Osteoblast (primary cell): ENCODE measurements at places on chromosomes 5 and 9. TPM values are rescaled to one million over a fixed set of nuclear protein-coding genes. Genes with fewer than 3 reads are reported as not detected.

DNA sequence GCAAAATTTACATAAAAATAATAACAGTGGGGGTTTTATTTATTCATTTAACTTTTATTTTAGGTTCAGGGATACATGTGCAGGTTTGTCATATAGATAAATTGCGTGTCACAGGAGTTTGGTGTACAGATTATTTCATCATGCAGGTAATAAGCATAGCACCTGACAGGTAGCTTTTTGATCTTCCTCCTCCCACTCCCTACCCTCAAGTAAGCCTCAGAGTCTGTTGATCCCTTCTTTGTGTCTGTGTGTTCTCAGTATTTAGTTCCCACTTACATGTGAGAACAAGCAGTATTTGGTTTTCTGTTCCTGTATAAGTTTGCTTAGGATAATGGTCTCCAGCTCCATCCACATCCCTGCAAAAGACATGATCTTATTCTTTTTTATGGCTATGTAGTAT is 240.3 kb downstream of the KIAA0825 start:
- no peaks in the 10 kb centered on the region for H3K4me1 ChIP-seq
- no peak for DNase-seq
- no peak overlapping the region for H3K4me3 ChIP-seq
- H3K36me3 ChIP-seq: no peaks in the 10 kb centered on the region
- no peak overlapping the region for H3K27ac ChIP-seq

GRCh38 chr9:116084497-116084896 is 69.1 kb upstream of the PAPPA start:
- peaks cover 15% of the 10 kb centered on the region for H3K4me1 ChIP-seq
- no peak overlapping the region for H3K27ac ChIP-seq
- DNase-seq: no peak
- no peaks in the 10 kb centered on the region for H3K27me3 ChIP-seq
- H3K4me3 ChIP-seq: no peak overlapping the region

GRCh38 chr5:10286162-10286861 is 21.4 kb downstream of the CMBL start:
- H3K36me3 ChIP-seq: peaks cover 11% of the 10 kb centered on the region
- H3K27me3 ChIP-seq: no peaks in the 10 kb centered on the region
- DNase-seq: no peak
- H3K4me1 ChIP-seq: no peaks in the 10 kb centered on the region
- no peak overlapping the region for H3K27ac ChIP-seq

Gene MSX2
- 1.5 and 2.2 TPM in 2 replicates for total RNA-seq

GRCh38 chr5:54738118-54738972 is 220.8 kb downstream of the SNX18 start:
- no peak overlapping the region for H3K4me3 ChIP-seq
- no peak for DNase-seq
- no peaks in the 10 kb centered on the region for H3K36me3 ChIP-seq

DNA sequence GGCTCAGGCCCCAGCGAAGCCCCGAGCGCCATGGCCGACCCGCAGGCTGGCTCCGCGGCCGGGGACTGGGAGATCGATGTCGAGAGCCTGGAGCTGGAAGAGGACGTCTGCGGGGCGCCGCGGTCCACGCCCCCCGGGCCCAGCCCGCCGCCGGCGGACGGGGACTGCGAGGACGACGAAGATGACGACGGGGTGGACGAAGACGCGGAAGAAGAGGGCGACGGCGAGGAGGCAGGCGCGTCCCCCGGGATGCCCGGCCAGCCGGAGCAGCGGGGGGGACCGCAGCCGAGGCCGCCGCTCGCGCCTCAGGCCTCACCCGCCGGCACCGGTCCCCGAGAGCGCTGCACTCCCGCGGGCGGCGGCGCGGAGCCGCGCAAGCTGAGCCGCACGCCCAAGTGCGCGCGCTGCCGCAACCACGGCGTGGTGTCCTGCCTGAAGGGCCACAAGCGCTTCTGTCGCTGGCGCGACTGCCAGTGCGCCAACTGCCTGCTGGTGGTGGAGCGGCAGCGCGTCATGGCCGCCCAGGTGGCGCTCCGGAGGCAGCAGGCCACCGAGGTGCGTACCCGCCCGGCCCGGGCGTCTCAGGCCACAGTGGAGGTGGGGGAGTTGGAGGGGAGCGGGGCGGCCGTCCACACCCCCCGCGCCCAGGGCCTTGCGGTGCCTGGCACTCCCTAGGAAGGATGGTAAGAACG is 1.6 kb downstream of the DMRT2 start:
- H3K27ac ChIP-seq: no peak overlapping the region
- peak overlapping the region; percentile 37 for H3K4me3 ChIP-seq
- H3K4me1 ChIP-seq: no peaks in the 10 kb centered on the region
- no peaks in the 10 kb centered on the region for H3K27me3 ChIP-seq
- H3K36me3 ChIP-seq: no peaks in the 10 kb centered on the region

- peaks cover 47% of the 10 kb centered on the region for H3K4me1 ChIP-seq
- H3K27me3 ChIP-seq: no peaks in the 10 kb centered on the region
- H3K36me3 ChIP-seq: no peaks in the 10 kb centered on the region
- DNase-seq: peak; percentile 99
- H3K4me3 ChIP-seq: peak overlapping the region; percentile 55
- peak overlapping the region; percentile 71 for H3K27ac ChIP-seq
Measured at GRCh38 chr9:130183133-130183762, 11.0 kb downstream of the NCS1 start.

Gene SH2D3C
- 0.29 and 0.36 TPM in 2 replicates for total RNA-seq

GRCh38 chr5:175772747-175773533 is 98.4 kb upstream of the CPLX2 start:
- no peaks in the 10 kb centered on the region for H3K36me3 ChIP-seq
- H3K27ac ChIP-seq: no peak overlapping the region
- no peak overlapping the region for H3K4me3 ChIP-seq
- DNase-seq: peak; percentile 54
- no peaks in the 10 kb centered on the region for H3K4me1 ChIP-seq
- H3K27me3 ChIP-seq: no peaks in the 10 kb centered on the region

GRCh38 chr5:141504216-141504615 is 15.3 kb downstream of the PCDHGC5 start:
- peaks cover 21% of the 10 kb centered on the region for H3K4me1 ChIP-seq
- H3K27me3 ChIP-seq: no peaks in the 10 kb centered on the region
- no peak for DNase-seq
- no peak overlapping the region for H3K4me3 ChIP-seq

GRCh38 chr5:112275671-112276070 is 143.4 kb downstream of the EPB41L4A start:
- no peak for DNase-seq
- no peaks in the 10 kb centered on the region for H3K36me3 ChIP-seq
- H3K27me3 ChIP-seq: no peaks in the 10 kb centered on the region

GRCh38 chr9:131657940-131658339 is 81.9 kb downstream of the RAPGEF1 start:
- no peaks in the 10 kb centered on the region for H3K27me3 ChIP-seq
- H3K4me1 ChIP-seq: peaks cover 19% of the 10 kb centered on the region
- DNase-seq: no peak
- no peak overlapping the region for H3K4me3 ChIP-seq
- H3K27ac ChIP-seq: peak overlapping the region; percentile 67

- H3K27me3 ChIP-seq: no peaks in the 10 kb centered on the region
- no peaks in the 10 kb centered on the region for H3K36me3 ChIP-seq
- DNase-seq: no peak
- no peak overlapping the region for H3K27ac ChIP-seq
- H3K4me1 ChIP-seq: no peaks in the 10 kb centered on the region
- H3K4me3 ChIP-seq: no peak overlapping the region
Measured at GRCh38 chr9:20135119-20135697, 346.4 kb upstream of the SLC24A2 start.

DNA sequence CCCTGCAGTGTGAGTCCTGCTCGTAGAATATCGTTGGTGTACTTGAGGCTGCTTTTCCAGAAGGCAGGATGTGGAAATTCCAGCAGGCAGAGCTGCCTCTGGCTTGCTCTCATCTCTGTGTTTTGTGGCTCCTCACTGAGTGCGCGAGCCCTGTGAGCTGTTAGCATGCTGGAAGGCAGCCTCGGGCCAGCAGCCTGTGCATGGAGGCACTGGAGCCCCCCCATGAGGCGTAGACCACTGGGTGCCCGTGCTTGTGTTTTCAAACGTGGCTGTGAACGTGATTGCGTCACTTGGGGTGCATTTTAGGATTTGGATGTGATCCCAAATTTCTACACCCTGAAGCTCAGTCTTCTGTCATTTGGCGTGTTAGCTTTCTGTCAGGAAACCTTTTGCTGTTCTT is 3.2 kb downstream of the WDR5 start:
- DNase-seq: peak; percentile 94
- no peaks in the 10 kb centered on the region for H3K27me3 ChIP-seq
- no peak overlapping the region for H3K27ac ChIP-seq
- H3K4me1 ChIP-seq: peaks cover 27% of the 10 kb centered on the region

Gene PCDHGA6
- 5.0 and 5.1 TPM in 2 replicates for total RNA-seq

DNA sequence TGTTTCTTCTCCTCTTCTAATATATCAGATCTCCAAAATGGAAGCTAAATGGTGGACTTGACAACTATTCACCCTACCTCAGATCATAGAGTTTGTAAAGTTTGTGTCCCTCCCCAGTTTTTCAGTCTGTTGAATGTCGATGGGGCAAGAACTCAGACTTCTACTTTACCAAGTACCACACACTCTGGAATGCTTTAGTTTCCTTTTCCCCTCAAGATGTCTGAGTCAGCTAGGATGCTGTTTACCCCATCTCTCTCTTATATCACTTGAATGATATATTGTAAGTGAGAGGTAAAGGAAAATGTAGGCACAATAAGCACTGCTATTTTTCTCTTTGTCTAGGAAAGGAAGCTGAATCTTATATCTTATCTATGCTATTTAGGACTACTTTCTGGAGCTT is 25.9 kb upstream of the TAL2 start:
- no peak overlapping the region for H3K4me3 ChIP-seq
- H3K36me3 ChIP-seq: no peaks in the 10 kb centered on the region
- H3K4me1 ChIP-seq: no peaks in the 10 kb centered on the region
- H3K27me3 ChIP-seq: no peaks in the 10 kb centered on the region
- H3K27ac ChIP-seq: no peak overlapping the region
- DNase-seq: no peak

GRCh38 chr5:74122979-74123590 is 497.1 kb downstream of the ARHGEF28 start:
- H3K4me1 ChIP-seq: no peaks in the 10 kb centered on the region
- H3K27me3 ChIP-seq: no peaks in the 10 kb centered on the region
- no peak overlapping the region for H3K27ac ChIP-seq
- DNase-seq: no peak
- no peaks in the 10 kb centered on the region for H3K36me3 ChIP-seq

GRCh38 chr9:110278080-110278707 is 21.9 kb upstream of the TXN start:
- H3K4me3 ChIP-seq: no peak overlapping the region
- H3K27ac ChIP-seq: no peak overlapping the region
- no peak for DNase-seq
- no peaks in the 10 kb centered on the region for H3K27me3 ChIP-seq
- H3K4me1 ChIP-seq: peaks cover 8% of the 10 kb centered on the region
- no peaks in the 10 kb centered on the region for H3K36me3 ChIP-seq

DNA sequence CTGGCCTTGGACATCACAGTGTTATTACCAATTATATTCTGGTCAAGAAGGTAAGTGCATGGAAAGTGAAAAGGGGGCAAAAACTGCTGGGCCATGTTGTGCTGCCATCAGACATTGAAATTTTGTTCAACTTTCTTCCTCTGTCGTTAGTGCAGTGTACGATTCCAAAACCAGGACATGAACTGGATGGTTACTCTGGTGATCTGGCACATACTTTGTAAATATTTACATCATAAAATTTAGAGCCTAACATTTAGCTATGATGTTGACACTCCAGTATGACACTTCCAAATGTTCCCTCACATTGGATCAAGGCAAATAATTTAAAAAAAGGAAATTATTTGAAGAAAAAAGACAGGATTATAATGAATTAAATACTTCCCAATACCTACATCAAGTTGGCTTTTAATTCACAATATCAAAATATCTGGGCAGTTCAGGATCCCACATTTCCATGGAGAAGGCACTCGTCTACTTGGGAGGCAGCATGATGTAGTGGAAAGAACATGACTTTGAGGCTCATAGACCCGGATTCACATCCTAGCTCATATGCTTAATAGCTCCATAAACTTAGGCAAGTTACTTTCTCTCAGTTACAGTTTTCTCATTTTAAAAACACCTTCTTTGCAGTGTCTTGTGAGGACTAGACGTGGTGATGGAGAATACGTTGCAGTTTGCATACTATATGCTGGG is 342.5 kb upstream of the MPDZ start:
- no peaks in the 10 kb centered on the region for H3K4me1 ChIP-seq
- H3K27ac ChIP-seq: no peak overlapping the region
- DNase-seq: no peak
- no peaks in the 10 kb centered on the region for H3K36me3 ChIP-seq

GRCh38 chr5:143567583-143568504 is 164.4 kb upstream of the NR3C1 start:
- H3K4me1 ChIP-seq: peaks cover 28% of the 10 kb centered on the region
- no peak for DNase-seq
- H3K27me3 ChIP-seq: no peaks in the 10 kb centered on the region

DNA sequence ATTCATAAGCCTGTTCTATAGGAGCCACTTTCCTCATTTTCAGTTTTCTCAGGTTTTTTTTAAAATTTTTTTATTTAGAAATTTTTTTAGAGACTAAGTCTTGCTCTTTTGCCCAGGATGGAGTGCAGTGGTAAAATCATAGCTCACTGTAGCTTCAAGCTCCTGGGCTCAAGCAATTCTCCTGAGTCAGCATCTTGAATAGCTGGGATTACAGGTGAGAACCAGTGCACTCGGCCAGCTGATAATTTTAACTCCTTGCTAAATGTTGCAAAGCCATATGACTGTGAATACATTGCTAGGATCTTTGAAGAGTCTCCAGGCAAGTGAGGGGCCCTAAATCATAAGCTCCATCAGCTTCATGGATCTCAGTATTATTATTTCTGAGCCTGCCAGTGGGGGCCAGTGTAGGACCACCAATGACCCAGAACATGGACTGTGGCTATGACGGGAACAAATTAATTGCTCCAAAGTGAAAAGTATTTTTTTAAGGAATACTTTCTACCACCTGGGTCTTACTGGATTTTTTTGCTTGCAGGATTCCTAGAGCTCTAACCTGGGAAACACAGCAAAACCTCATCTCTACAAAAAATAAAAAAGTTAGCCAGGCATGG is 5.7 kb upstream of the GAPVD1 start:
- H3K4me3 ChIP-seq: no peak overlapping the region
- no peaks in the 10 kb centered on the region for H3K36me3 ChIP-seq
- H3K27ac ChIP-seq: no peak overlapping the region
- no peak for DNase-seq

DNA sequence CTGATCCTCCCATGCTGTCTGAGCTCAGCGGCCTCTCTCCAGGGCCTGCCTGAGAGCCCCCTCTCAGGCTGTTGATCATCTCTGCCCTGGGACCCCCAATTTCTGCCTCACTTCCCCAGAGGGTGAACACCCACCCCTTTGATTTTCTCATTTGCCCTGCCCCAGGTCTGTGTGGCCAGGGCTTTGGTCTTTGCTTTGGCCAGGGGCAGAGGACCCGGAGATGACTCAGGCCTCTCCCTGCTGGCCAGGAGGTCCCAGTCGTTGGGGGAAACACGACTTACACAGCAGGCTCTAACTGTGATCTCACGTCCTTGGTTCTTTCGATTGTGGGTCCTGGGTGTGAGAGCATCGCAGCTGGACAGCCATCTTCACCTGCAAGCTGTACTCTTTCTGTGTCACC is 1.1 kb upstream of the ADAMTS2 start:
- peaks cover 2% of the 10 kb centered on the region for H3K27me3 ChIP-seq
- peak; percentile 80 for DNase-seq
- no peak overlapping the region for H3K4me3 ChIP-seq

GRCh38 chr5:175713930-175714329 is 56.1 kb downstream of the HRH2 start:
- no peaks in the 10 kb centered on the region for H3K36me3 ChIP-seq
- H3K27me3 ChIP-seq: no peaks in the 10 kb centered on the region
- no peak overlapping the region for H3K27ac ChIP-seq
